ENCODE measurements at places on chromosomes 13 and 19. TPM values are rescaled to one million over a fixed set of nuclear protein-coding genes. Genes with fewer than 3 reads are reported as not detected.

DNA sequence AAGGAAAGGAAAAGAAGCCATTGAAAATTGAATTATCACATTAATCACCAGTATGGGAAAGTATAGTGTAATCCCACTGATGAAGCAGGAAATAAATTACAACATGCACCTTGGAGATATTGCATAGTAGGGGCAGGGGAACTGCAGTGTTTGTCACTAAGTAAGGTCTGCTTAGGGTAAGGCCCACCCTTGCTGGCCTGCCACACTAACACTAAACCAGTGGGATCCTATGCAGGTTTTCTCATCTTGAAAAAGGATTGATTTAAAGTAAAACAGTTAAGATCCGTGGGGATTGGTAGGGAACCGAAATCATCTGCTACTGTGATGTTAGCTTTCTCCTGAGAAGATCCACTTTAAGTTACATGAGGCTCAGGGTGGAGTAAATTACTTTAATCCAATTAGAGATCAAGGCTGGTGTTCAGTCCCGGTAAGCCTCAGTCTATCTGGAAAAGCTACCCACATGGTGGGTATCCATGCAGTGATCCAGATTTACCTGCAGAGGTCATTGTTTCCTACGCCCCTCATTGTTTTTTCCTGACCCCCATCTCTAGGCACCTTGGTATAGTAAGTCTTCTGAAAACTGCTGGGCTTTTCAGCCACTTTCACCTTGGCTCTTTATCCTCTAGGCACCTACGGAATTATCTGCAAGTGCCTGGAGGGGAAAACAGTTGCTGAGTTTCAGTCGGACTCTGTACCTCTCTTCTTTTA, 1014.9 kb upstream of the ATXN8OS start:
- no peak for DNase-seq

DNA sequence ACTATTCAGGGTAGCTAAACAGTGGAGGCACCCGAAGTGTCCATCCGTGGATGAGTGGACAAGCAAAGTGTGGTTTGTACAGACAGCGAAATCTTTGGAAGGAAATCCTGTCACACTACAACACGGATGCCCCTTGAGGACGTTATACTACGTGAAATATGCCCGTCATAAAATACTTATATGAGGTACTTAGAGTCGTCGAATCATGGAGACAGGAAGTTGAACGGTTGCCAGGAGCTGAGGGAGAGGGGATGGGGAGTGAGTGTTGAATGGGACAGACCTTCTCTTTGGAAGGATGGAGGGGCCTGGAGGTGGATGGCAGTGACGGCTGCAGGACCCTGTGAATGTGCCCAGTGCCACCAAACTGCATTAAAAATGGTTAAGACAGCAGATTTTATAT, 11.6 kb downstream of the ATP4B start:
- DNase-seq: no peak

- DNase-seq: no peak
These were observed 21.5 kb downstream of the CRTC1 start for GRCh38 chr19:18704971-18705370.

DNA sequence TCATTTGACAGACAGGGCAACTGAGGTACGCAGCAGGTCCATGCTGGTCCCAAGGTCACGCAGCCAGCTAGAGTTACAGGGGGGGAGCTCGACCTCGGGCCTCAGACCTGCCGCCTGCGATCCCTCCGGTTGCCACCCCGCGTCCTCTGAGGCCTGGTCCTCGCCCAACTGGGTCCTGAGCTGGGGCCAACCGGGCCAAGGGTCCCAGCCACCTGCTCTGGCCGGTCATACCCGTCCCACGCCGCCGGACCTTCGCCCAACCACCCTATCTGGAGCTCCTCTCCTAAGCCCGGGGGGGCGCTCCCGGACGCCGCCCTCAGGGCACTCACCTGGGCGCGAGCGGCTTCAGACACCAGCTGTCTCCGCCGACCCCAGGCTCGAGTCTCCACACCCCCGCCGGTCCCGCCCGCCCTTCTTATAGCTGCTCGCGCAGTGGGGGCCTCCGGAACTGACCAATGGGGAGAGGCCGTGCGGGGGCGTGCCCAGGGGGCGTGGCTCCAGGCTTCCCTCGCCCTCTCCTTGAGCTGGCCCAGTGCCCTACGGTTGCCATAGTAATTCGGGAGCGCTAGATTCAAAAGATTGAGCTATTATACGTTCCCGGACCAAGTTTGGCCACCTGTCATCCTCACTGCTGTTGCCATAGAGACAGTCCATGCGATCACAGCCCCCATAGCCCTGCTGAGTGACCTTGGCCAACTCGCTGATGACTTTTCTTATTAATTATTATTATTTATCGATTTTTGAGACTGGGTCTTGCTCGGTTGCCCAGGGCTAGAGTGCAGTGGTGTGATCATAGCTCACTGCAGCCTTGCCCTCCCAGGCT, at the start of gene PLIN5:
Gene PLIN5, minus strand, starts transcription at position 389 of the 823 bp plus-strand sequence. CDS start 1,150 bp downstream, outside the sequence.
- peak; percentile 69 for DNase-seq

DNA sequence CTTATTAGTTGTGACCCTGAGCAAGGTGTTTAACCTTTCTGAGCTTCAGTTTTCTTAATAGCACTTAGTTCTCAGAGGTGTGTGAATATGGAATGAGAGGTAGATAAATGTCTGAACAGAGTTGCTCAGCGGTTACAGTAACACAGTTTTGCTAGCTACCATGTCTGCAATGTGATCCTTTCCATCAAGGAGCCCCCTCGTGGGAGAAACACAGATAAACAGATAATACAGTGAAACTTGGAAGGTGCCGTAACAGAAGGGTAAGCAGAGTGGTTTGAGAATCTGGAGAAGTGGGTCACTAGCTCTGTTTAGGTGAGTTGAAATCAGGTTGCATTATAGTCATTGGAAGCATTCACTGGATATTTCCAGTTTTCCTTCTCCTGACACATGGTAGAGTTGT, 38.9 kb downstream of the IRS2 start:
- no peak for DNase-seq

DNA sequence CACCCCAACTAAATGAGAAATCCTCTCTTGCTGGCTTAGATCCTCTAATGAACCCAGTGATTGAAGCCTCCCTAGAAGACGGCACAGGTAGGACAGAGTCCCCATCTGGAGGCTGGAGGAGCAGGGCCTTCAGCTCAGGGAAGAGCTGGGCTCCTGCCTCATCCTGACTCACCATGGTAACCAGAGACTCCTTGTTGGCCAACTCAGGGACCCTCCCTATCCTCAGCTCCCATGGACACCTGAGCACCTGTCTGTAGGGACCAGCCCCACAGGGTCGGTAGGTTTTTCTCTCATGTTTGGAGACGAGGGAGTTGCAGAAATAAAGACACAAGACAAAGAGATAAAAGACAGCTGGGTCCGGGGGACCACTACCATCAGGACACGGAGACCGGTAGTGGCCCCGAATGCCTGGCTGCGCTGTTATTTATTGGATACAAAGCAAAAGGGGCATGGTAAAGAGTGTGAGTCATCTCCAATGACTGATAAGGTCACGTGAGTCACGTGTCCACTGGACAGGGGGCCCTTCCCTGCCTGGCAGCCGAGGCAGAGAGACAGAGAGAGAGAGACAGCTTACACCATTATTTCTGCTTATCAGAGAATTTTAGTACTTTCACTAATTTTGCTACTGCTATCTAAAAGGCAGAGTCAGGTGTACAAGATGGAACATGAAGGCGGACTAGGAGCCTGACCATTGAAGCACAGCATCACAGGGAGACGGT, 26.6 kb downstream of the SIGLEC7 start:
- DNase-seq: no peak

- DNase-seq: no peak
These were observed 9.4 kb upstream of the KBTBD7 start for GRCh38 chr13:41203810-41204209.

The CALR3 gene
- total RNA-seq: not detected

The CYP4F2 gene
- total RNA-seq: not detected

DNA sequence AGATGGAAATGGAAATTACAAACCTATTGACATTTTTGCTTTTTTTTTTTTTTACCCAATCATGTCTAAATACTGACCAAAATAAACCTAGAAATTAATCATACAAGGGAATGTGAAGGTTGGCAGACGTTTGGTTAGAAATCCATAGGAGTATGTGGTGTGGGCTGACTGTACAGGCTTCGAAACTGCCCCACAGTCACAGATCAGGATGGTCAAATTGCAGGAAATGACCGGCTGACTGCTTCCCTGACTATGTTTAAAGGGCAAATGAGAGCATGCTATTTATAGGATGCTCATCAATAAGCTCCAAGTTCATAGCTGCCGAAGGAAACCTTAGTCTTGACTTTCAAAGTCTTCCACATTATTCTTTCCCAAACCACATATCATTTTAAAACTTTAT, 118.4 kb downstream of the COG6 start:
- DNase-seq: no peak

DNA sequence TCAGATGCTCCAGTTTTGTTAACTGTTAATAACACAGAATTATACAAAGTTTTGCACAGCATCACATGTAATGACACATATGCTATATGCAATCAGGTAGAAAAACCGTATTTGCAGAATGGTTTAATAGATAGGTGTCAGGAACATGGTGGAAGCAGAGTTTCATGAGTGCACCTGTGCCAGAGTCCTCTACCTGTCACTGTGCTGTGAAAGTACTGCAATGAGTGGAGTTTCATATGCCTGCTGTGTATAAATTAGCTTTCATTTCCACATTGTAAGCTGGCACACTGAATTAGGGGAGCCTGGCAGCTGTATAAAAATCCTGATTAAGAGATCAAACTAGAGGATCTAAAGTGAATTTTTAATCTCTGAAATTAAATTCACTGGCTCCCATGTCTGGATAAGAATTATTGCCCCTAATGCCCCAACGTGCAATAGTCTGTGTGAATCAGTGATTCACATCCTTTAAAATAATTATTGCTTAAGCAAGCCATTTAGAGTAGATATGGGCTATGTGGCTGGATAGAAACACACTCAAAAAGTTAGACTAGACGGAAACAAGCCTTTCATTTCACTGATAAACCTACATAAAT, 8.5 kb upstream of the EEF1AKMT1 start:
- no peak for DNase-seq

The SIGLEC12 gene
- not detected for total RNA-seq

The PLK5 gene
- total RNA-seq: 0.17 TPM

GRCh38 chr19:11693505-11694499, 44.9 kb downstream of the ZNF823 start:
- peak; percentile 14 for DNase-seq

GRCh38 chr13:39410096-39410901, 192.7 kb downstream of the LHFPL6 start:
- DNase-seq: no peak

The KIR2DL4 gene
- total RNA-seq: not detected

DNA sequence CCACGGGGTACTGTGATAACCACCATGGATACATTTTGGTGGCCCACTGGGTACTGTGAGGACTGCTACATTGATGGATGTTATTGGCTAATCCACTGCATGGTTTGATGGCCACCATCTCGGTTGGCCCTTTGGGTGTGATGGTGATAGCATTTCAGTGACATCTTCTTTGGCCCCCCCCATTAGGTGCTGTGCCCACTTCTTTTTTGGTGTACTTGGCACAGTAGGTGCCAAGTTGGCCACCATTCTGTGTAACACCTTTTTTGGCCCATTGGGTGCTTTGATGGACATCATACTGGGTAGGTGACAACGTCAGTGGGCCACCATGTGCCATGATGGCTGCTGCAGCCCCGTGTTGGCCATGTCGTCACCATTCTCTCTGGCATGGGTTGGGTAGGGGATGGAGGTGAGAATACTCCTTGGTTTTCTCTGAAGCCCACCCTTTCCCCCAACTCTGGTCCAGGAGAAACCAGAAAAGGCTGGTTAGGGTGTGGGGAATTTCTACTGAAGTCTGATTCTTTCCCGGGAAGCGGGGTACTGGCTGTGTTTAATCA, 9.2 kb downstream of the FOXA3 start:
- DNase-seq: no peak

The LILRA2 gene
- total RNA-seq: 5.5 TPM

The SYCN gene
- total RNA-seq: not detected

- DNase-seq: no peak
These were observed 26.7 kb upstream of the RNASEH2B start for GRCh38 chr13:50882816-50883435.

DNA sequence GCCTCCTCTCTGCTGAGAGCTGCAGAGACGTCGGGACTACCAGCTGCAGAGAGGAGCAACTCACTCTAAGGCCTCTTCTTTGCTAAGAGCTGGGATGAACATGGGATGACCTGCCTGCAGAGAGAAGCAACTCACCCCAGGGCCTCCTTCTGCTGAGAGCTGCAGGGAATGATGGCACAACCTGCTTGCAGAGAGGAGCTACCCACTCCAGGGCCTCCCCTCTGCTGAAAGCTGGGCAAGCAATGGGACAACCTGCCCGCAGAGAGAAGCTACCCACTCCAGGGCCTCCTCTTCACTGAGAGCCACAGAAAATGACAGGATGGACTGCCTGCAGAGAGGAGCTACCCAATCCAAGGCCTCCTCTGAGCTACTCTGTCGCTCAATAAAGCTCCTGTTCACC, 6.9 kb upstream of the MLLT1 start:
- DNase-seq: peak; percentile 27

The MIR17HG gene
- total RNA-seq: 229 TPM

The WASF3 gene
- 0.17 TPM for total RNA-seq

The ZNF738 gene
- total RNA-seq: 50.9 TPM

DNA sequence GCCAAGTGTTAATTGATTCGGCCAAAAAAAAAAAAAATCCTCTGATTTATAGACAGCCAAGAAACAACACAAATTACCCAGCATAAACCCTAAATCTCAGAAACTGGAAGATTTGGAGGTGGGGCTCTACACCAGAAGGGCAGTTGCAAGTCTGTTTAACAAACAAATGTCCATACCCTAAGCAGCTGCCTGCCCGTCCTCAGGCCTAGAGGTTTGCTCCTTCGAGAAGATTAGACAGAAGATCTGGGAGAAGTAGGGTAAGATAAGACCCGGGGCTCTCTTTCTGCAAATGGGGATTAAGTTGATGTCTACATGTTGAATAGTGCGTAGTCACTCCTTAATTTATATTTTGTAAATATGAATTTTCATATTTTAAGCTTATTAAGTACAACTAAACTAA, 3.4 kb upstream of the N4BP2L1 start:
- no peak for DNase-seq

GRCh38 chr13:22812793-22813192, 368.0 kb upstream of the SGCG start:
- DNase-seq: no peak

GRCh38 chr13:25899952-25900351, 151.9 kb downstream of the SHISA2 start:
- DNase-seq: no peak

The GPR183 gene
- total RNA-seq: not detected

GRCh38 chr19:615619-616018, 17.7 kb downstream of the POLRMT start:
- DNase-seq: no peak

GRCh38 chr13:34344816-34345215, 526.9 kb downstream of the RFC3 start:
- DNase-seq: no peak

GRCh38 chr19:17946965-17947784, 14.4 kb downstream of the CCDC124 start:
- no peak for DNase-seq

DNA sequence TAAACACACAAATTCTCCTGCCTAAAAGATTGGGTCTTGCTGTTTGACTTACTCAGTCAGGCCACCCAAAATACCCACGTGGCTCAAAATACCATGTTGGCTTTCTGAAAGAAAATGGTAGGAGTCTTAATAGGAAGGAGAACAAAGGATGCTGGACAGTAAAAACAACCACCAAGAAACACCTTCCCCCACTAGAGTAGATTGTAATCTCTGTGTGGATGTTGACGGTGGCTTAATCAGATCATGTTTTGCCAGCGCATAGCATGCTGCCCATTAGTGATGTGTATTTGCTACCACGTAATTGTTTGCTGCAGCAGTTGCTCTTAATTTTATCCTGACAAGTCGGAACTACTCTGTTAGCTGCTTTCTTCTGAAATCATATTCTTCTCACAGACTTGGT, 1229.3 kb upstream of the SLC10A2 start:
- DNase-seq: no peak
